ENCODE measurements at places on chromosomes 1 and 21.

DNA sequence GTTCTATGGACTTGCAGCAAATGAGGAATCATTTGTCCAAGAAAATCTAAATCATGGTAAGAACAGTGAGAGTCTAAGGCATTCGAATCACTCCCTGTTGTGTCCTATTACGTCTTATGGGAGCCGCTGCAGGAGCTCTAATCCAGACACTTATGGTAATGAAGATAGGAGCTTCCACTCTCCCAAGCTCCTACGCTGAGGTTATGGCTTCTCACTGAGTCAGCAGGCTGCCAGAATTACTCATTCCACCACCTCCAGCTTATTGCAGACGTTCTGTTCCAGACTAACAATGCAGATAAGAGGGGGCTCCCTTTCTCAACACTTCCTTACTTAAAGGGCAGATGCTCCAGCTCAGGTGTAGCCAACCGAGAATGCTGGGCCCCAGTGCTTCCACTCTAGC, 212.6 kb downstream of the GREM2 start:
- no peak for DNase-seq

- DNase-seq = no peak
Measured at GRCh38 chr1:2942410-2942809, 78.9 kb upstream of the ACTRT2 start.

DNA sequence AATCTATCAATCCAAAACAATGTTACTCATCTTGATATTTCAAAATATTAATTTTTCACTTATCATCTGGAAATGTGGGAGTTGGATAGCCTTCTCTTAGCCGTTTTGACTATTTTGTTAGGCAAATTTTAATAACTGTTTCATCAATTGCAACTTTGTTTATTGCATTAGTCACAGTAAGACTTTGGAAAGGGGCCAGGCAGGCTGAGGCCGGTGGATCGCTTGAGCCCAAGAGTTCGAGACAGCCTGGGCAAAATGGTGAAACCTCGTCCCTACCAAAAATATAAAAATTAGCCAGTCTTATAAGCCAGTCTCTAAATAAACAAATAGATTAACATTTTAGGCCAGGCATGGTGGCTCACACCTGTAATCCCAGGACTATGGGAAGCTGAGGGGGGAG, 113.0 kb upstream of the NR5A2 start:
- DNase-seq = no peak

- no peak for DNase-seq
Measured at GRCh38 chr1:32485554-32486255, 20.8 kb downstream of the ZBTB8B start.

DNA sequence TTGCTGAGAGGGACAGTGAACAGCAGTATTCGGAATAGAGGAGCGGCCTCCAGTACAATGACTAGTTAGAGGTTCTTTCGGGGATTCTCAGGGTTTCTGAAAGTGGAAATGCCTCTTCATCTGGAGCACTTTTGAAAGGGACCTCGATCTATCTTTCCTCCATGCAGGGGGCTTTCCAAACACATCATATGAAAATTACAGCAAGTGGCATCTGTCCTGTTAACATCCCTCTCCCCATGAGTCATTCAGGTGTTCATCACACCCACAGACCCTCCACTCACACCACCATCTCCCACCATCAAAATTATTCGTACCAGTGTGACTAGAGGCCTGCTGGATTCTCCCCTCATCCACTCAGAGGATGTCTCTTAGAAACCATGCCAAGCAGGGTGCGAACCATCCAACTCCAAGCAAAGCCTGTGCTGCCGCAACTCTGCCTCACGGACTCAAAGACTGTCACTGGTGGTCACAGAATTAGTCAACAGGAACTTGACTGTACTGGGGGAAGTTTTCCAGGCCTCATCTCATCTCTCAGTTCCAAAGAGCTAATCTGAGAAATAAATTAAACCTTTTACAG, 211.1 kb downstream of the MRPL39 start:
- DNase-seq = no peak

- no peak for DNase-seq
Measured at GRCh38 chr1:106876384-106876783, 180.1 kb upstream of the PRMT6 start.

DNA sequence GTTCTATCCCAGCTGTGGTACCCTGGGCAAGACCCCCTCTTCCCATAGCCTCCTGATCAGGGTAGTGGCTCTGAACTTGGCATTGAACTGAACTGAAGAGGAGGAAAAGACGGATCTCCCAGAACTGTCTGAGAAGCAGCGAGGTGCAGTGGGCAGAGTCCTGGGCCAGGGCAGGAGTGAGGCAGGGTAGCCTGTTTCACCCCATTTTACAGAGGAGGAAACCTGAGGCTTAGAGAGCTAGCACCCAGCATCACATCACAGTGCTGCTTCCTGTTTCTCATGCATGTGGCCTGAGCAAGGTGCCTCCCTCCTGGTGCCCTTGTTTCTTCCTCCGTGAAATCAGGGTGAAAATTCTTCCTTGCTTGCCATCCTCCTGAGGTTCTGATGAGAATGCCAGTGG, 17.1 kb downstream of the ZNF362 start:
- no peak for DNase-seq

GRCh38 chr1:119341372-119341947, 27.1 kb upstream of the HAO2 start:
- DNase-seq = no peak

- no peak for DNase-seq
Measured at GRCh38 chr1:211520641-211521040, 28.7 kb upstream of the RD3 start.

- DNase-seq = no peak
Measured at GRCh38 chr1:237232501-237232900, 190.5 kb downstream of the RYR2 start.

DNA sequence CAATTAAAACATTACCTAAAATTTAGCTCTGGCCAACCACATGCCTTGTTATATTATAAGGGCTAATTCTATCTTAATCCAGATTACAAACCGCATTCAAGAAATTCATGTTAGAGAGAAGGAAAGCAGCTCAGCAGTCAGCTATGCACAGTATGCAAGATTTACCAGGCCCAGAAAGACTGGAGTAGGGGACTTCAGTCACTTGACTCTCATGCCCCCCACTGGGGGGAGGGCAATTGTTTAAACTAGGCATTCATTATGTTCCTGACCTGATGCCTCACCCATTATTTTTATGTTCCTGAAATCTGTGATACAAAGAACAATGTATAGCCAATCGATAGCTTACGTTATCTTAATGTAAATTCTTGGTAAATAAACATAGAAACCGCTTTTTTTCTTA, 96.9 kb downstream of the ZNF644 start:
- DNase-seq = no peak

- DNase-seq = no peak
Measured at GRCh38 chr1:15939181-15940109, 36.5 kb downstream of the ZBTB17 start.

DNA sequence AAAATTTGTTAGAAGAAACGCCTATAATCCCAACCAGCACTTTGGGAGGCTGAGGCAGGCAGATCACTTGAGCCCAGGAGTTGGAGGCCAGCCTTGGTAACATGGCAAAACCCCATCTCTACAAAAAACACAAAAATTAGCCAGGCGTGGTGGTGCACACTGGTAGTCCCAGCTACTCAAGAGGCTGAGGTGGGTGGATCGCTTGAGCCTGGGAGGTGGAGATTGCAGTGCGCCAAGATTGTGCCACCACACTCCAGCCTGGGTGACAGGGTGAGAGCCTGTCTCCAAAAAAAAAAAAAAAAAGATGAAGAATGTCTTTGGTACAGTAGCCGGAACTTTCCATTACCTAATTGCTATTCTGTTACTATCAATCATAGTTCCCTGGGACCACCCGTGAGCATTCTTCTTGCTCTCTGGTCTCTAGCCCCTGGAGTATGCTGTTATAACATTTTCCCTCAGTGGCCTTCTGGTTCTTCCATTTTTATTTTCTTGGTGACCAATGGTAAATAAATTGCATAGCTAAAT, 43.4 kb downstream of the WASF2 start:
- DNase-seq = no peak

GRCh38 chr1:15740924-15741850, 1.1 kb upstream of the TMEM82 start:
- peak; percentile 84 for DNase-seq

DNA sequence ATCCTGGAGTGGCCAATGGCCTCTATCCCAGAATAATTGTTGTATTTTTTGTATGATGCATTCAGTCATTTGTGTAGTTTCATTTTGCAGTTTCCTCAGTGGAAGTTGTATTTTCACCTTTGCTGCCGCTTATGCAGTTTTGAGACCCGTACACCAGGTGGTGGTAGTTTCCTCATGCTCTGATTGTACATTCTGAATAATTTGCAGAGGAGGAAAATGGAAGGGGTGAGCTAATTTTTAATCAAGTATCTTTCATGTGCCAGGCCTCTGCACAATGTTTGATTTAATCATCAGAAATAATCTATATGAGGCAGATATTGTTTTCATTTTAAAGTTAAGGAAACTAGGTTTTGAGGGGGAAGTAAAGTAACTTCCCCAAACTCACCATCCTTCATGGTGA, 29.5 kb downstream of the HLX start:
- DNase-seq = no peak

DNA sequence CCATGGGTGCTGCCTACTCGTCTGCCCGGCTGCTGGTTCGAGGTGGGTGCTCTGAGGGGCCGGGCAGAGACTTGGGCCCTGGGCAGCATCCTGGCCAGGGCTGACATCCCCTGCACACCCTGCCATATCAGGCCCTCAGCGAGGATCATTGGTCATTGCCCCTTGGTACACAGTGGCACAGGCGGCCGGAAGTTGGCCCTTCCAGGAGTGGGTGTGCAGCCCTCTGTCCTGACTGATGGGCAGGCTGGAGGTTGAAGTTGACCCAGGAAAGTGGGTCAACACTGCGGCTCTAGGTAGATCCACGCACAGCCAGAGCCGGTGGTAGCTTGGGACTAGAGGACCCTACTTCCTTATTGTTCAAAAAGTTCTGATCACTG, 72.9 kb downstream of the TRIM11 start:
- DNase-seq = no peak

- no peak for DNase-seq
Measured at GRCh38 chr1:20405893-20406604, 80.0 kb downstream of the CAMK2N1 start.

GRCh38 chr1:61083807-61084440, 1.6 kb downstream of the NFIA start:
- DNase-seq = no peak

- DNase-seq = no peak
Measured at GRCh38 chr1:7824701-7825100, 28.2 kb downstream of the UTS2 start.

- DNase-seq = peak; percentile 54
Measured at GRCh38 chr1:46248122-46248920, 758 bp downstream of the RAD54L start.

DNA sequence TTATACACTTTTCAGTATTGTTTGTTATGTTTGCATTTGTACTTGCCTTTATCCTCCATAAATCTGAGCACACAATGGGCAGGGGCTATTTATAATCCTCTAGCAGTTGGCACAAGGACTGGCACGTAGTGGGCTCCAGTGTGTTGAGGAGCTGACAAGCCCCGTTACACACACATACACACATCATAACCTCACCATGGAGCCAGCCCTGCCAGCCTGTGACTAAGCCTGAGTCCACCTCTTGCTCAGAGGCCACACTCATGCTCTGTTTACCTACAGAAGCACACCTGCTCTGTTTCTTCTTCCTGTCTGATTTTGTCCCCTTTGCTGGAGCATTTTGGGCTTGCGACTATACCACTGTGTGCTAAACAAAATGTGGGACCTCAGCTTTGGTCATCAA, 64.5 kb upstream of the SPATA6 start:
- no peak for DNase-seq
